ENCODE measurements at places on chromosomes 13 and 19.

- no peak for DNase-seq
Observed at GRCh38 chr13:20340136-20340758, 108.1 kb upstream of the GJB6 start.

DNA sequence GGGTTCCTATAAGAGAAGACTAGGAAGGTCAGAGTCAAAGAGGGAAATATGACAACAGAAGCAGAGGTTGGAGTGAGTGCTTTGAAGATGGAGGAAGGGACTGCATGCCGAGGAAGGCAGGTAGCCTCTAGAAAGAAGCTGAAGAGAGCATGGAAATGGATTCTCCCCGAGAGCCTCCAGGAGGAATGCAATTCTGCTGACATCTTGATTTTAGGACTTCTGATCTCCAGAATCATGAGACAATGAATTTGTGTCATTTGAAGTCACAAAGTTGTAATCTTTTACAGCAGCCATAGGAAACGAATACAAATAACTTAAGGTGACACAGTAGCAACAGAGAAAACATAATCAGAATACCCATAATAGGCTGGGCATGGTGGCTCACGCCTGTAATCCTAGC, 69.2 kb upstream of the UBAC2 start:
- no peak for DNase-seq

DNA sequence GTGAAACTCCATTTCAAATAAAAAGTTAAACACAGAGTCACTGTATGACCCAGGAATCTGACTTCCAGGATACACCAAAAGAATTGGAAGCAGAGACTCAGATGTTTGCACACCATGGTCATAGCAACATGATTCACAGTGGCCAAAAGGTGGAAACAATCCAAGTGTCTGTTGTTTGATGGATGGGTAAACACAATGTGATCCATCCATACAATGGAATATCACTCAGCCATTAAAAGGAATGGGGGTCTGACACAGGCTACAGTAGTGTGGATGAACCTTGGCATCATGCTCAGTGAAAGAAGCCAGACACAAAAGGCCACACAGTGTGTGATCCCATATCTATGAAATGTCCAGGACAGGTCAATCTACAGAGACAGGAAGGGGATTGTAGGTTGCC, 174.3 kb downstream of the PTPRS start:
- DNase-seq = no peak

DNA sequence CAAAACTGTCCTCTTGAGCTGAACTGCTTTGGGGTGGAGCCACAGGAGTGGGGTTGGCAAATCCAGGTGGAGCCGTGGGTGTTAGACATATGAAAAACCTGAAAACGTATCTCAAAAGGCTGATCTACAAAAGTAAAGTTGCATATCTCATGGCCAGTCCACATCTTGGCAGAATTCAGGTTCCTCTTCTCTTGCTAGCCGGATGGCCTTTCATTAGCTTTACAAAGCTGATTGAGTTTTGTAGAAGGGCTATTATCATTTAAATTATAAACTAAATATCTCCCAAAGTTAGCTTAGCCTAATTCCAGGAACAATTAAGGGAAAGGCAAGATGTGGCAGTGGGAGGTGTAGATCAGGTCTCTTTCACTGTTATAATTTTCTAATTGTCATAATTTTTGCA, 1427.7 kb downstream of the EFNB2 start:
- DNase-seq = no peak

- DNase-seq = no peak
Observed at GRCh38 chr13:44117351-44117750, 237.6 kb downstream of the LACC1 start.

- DNase-seq = no peak
Observed at GRCh38 chr13:96533408-96533807, 443.5 kb downstream of the HS6ST3 start.

GRCh38 chr19:17797424-17798201, 2.7 kb downstream of the B3GNT3 start:
- DNase-seq = no peak

- DNase-seq = no peak
Observed at GRCh38 chr19:35019144-35019543, 11.1 kb upstream of the SCN1B start.

- no peak for DNase-seq
Observed at GRCh38 chr19:56751078-56751489, 79.5 kb upstream of the ZNF835 start.

GRCh38 chr19:50729894-50730293, 6.7 kb downstream of the CLEC11A start:
- DNase-seq = no peak

- no peak for DNase-seq
Observed at GRCh38 chr19:43957891-43958290, 6.9 kb downstream of the ZNF221 start.

DNA sequence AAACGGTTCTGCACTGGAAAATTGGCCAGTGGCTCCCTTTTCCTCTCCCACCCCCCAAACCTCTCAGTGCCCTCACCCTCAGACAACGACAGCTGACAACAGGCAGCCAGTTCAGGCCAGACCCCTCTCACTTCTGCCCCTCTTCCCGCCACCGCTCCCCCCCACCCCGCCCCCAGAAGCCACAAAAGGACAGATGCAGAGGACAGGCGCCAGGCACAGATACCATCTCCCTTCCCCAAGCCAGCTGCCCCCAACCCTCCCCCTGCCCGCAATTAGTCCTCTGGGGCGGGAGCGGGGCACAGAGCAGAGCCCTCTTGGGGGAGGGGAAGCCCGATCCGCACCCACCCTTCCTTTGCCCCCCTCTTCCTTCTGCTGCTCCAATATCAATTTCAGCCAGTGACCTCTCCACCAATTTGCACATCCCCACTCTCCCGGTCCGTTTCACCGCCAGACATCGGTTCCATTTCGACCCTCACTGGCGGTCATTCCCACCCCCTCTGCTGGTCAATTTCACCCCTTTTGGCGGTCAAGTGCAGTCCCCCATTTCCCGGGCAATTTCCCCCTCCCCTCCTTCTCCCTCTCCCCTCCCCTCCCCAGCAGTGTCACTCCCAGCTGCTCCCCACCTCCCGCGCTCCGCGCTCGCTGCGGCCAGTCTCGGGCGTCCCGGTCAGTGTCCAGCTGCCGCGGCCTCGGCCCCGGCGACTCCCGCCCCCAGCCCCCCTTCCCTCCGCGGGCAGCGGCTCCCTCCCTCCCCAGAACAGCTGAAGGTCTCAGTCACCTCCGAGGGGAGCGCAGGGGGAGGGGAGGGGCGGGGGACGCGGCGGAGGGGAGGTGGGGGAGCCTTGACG, at the start of gene SHD:
Gene SHD, plus strand, starts transcription at position 848 of the 848 bp plus-strand sequence. CDS start 798 bp downstream, outside the sequence.
- DNase-seq = no peak

DNA sequence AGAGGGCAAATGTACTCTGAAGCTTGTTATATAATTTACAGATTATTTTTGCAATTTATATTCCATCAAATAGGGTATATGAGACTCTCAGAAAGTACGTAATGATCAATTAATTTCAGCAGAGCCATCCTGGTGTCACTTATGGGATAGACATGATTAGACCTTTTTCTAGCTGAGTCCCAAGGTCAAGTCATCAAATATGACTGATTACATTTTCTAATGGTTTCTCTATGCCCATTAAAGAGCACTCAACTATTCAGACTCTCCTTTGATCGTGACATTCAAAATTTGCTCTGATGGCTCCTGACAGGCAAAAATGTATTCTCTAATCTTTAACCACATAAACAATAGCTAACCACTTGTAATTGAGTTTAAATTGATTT, 469.2 kb downstream of the COG6 start:
- no peak for DNase-seq

GRCh38 chr13:94006296-94006695, 473.2 kb downstream of the DCT start:
- DNase-seq = no peak

- no peak for DNase-seq
Observed at GRCh38 chr13:76016799-76017400, 380.8 kb downstream of the LMO7 start.

DNA sequence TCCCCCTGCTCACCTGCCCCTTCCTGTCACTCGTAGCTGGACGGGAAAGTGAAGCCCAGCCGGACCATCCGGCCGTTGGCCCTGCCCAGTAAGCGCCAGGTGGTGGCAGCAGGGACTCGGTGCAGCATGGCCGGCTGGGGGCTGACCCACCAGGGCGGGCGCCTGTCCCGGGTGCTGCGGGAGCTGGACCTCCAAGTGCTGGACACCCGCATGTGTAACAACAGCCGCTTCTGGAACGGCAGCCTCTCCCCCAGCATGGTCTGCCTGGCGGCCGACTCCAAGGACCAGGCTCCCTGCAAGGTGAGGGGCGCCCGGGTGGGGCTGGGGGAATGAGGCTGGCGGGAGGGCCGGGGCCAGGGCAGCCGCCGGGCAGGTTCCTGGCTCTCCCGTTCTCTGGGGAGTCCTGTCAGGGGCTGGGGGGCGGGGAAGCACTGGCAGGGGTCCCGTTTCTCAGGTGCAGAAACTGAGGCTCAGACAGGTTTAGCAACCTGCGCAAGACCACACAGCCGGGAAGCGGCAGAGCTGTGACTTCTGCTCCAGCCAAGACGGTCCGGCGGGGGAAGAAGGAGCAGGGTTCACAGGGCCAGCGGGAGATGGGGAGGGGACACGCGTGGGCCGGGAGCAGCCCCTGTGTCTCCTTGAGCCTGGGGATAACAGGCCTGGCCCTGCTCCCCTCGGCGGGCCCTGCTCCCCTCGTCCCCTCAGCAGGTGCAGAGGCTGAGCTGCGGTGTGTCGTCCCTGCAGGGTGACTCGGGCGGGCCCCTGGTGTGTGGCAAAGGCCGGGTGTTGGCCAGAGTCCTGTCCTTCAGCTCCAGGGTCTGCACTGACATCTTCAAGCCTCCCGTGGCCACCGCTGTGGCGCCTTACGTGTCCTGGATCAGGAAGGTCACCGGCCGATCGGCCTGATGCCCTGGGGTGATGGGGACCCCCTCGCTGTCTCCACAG, 5.3 kb downstream of the GZMM start:
- no peak for DNase-seq

- no peak for DNase-seq
Observed at GRCh38 chr19:55641426-55642152, 787 bp downstream of the ZNF580 start.

DNA sequence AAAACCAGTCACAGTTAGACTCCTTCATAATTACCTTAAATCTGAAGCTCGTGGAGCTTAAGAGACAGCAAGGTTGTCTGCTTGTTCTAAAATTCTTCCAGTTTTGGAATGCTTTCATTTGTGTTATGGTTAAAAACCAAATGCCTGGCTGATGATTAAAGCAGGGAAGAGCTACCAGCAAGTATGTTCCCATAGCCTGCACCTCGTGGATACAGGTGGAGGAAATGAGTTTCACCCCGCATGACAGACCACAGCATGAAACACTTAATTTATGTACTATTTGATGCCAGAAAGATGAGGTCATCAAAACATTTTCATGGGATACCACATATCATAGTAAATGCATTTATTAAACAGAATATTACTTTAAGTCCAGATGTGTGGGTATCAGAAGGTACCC, 416 bp upstream of the DOCK9 start:
- DNase-seq = no peak

DNA sequence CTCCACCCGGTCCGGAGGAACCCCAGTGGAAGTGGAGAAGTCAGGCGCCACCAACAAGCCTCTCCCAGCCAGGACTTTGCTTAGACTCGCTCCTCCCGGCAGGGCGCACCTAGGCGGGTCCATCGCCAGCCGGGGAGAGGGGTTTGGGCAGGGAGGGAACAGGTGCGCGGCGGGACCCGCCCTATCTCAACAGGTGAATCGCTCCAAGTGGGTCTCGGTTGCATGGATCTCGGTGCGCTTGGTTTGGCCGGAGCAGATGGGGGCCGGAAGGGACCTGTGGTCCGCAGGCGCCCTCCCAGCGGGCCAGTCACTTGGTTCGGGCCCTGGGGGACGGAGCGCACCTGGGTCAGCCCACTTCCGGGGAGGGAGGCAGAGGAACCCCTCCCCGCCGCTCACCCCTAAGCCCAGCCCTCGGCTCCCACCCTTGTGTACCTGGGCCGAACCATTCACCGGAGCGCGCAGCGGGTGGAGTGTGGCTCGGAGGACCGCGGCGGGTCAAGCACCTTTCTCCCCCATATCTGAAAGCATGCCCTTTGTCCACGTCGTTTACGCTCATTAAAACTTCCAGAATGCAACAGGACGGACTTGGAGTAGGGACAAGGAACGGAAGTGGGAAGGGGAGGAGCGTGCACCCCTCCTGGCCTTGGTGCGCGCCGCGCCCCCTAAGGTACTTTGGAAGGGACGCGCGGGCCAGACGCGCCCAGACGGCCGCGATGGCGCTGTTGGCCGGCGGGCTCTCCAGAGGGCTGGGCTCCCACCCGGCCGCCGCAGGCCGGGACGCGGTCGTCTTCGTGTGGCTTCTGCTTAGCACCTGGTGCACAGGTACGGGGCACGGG, at the start of gene LSR:
Gene LSR, plus strand, starts transcription at position 693 of the 836 bp plus-strand sequence. Its CDS starts 21 bp downstream, at position 714.
- DNase-seq = no peak

GRCh38 chr13:42354241-42355091, 82.5 kb downstream of the AKAP11 start:
- no peak for DNase-seq

- no peak for DNase-seq
Observed at GRCh38 chr19:57305056-57305455, 15.2 kb upstream of the ZNF543 start.

DNA sequence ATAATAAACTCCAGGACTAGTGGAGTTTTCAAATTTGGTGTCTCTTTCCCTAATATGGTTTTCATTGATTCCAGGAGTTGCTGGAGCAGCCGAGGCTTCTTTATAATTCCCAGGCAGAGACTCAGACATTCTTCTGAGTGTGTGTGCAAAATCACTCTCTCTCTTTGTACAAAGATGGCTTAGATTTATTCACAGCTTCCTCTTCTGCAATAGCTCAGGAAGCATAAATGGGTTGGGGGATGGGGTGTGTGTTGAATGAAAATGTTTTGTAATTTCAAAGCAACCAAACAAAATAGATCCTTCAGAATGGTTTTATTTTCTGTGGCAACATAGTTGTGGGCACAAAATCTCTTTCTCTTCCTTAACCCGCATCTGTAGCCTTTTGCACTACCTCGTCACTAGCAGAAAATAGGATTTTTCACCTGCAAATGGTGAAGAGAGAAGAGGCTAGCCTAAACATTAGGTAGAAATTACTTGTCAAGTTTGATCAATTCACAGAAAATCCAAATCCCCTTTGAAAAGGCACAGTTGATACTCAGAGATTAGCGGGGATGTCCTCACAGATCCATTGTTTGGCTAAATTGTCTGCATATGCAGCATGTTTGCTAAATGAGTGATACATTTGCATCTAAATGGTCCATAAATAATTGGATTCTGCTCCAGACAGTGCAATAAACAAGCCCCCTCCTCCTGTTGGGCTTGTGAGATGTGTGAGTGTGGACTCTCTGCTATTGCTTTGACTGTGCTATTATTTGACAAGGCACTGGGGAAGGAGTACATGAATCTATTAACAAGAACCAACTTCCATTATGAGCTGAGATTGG, 66.7 kb downstream of the CBY2 start:
- no peak for DNase-seq

- DNase-seq = no peak
Observed at GRCh38 chr13:35947315-35947714, 183.9 kb downstream of the DCLK1 start.

- no peak for DNase-seq
Observed at GRCh38 chr19:27773318-27774094, 1439.4 kb downstream of the UQCRFS1 start.

Data from ascending aorta (tissue), 2 donors.